Esophagus mucosa (tissue), 1 donor: ENCODE measurements at places on chromosomes 16 and 17. TPM values are rescaled to one million over a fixed set of nuclear protein-coding genes. Genes with fewer than 3 reads are reported as not detected.
A peak's percentile ranks its signal among the peaks of the same experiment; 100 is the strongest.

DNA sequence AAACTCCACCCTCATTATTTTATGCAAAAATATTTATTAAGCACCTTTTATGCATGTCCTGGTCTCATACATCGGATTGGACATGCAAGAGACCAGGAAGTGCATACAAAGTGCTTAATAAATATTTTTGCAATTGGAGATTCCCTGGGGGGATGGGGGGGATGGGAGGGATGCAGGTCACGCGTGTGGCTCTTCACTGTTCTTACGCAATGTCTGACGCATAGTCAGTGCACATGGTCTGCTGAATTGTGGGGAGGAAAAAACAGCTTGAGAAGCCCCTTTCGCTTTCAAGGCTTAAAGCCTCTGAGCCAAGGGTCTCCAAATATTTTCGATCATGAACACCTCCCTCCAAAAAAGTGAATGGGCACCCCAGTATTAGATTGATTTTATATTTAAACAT, 96.7 kb upstream of the XYLT1 start:
- ATAC-seq = no peak

The PPP1R27 gene
- total RNA-seq = 0.24 TPM

The CISD3 gene
- total RNA-seq = 28.6 TPM

The FBXW10 gene
- total RNA-seq = 0.16 TPM

GRCh38 chr16:24984903-24985675, 30.1 kb downstream of the ARHGAP17 start:
- no peak for ATAC-seq

- ATAC-seq = peak; percentile 80
These were observed 58.6 kb downstream of the EMP2 start for GRCh38 chr16:10521681-10522274.

DNA sequence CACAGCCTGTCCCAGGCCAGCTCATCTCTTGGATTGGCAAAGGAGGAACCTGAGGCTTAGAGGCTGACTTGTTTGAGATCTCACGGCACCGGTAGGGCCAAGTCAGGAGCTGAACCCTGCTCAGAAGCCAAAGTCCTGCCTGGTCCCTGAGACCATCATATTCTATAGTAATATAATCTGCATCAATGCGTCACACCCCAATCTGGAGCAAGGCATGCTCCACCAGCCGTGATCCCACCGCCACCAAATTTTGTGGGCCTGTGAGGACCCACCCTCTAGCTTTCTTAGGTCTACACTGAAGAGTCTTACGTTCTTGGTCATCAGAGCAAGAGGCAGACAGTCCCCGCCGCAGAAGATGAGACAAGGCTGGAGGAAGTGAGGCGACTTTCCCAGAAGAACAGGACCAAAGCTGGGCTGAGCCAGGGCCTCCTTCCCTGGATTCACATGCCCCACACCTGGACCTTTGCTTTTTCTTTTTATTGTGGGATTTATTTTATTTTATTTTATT, 2.7 kb downstream of the SULT1A1 start:
- no peak for ATAC-seq

The MIEN1 gene
- 44.3 TPM for total RNA-seq
